Calu3 (cell line): ENCODE measurements at places on chromosomes 16 and 17.

GRCh38 chr17:65538675-65539529 is 22.5 kb downstream of the AXIN2 start:
- DNase-seq, result no peak

DNA sequence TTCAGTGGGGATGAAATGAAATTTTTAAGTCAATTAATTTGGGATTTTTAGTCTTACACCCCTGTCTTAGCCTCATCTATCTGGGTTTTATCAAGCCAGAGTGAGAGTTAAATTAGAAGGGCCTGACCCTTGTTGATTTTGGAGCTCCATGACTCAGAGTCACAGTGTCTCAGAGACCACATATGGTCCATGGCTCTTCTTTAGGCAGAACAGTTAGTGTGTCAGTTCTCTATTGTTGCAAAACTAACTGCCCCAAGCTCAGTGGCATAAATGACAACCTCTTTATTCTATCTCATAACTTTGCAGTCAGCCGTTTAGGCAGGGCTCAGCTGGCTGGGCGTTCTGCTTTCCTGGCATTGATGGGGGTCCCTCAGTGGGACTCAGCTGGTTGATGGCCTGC is 44.7 kb downstream of the IRF8 start:
- DNase-seq, result no peak

GRCh38 chr17:78322327-78322857 is 37.5 kb downstream of the SOCS3 start:
- no peak for DNase-seq

DNA sequence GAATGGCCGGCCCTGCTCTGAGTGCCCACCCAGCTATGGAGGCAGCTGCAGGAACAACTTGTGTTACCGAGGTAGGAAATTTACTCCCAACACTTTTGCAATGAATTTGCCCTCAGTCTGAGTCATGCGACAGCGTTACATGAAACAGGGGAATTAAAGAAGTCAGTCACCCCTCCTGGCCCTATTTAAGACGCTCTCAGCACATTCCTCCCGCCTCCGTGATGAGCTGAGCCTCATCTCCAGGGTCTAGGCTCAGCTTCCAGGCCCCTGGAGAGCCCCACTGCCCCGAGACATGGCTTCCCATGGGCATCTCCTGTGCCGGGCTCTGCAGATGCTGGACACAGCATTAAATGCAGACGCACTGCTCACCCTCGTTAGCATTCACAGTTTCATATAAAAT is 35.0 kb downstream of the CRISPLD2 start:
- no peak for DNase-seq

DNA sequence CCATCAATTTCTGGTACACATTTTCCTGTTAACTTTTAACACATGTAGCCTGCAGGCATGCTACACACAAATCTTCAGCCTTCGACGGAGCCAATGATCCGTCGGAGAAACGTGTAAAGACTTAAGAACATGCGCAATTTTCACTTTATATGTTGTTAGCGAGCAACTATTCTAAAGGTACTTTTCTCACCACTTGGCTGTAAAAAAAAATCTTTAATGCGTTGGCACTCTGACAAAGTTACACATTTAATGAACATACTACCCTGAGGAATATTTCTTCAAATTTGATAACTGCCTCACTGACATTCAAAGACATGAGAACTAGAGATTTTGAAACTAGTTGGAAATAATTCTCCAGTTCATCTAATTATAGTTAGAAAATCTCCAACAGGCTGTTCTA is 507.5 kb upstream of the SALL1 start:
- no peak for DNase-seq

- DNase-seq, result peak; percentile 82
These were observed 51.6 kb downstream of the IKZF3 start for GRCh38 chr17:39812466-39812865.

DNA sequence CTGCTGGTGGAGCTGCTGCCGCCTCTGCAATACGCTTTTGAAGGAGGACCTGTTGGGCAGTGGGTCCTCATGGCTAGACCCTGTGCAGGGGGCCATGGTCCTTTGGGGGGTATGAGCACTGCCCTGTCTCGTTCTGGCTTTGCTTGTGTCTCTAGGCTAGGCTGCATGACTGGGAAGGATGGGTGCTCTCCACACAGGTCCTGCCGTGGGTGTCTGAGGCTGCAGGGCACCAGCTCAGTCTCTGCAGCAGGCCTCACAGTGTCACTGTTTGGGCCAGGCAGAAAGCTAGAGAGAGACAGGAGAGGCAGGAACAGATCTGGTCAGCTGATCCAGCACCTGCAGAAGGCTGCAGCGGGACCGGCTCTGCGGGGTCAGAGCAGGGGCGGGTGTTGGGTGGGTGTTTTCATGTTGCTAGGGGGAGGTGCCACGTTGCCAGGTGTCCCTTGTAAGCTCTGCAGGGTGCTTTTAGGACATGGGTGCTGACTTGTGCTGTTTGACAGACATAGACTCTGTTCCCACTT is 111.4 kb downstream of the SNX29 start:
- DNase-seq, result peak; percentile 50

DNA sequence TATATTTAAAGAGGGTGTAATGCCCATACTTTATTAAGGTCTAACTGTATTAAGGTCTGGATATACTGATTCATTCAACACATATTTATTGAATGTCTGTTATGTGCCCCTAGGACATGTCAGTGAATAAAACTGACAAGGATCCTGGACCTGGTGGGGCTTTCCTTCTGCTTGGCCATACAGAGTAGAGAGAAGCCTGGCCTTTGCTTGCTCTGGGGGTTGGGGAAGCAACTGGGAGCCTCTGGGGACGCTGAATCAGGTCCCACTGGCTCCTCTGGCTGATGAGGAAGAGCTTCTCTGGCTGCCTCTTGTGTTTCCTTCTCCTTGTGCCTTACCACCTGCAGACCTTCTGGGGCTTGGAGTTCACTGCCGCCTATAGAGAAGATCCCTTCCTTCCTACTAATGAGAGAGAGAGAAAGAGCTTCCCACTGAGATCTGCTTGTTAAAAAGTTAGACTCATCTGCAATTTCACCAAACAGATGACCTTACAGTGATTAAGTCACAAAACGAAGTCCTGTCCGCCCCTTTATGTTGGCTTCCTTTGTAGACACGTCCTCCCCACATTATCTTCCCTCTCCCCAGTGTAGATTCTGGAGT is 49.7 kb downstream of the MSI2 start:
- DNase-seq, result no peak

- no peak for DNase-seq
These were observed 2.9 kb downstream of the CRHR1 start for GRCh38 chr17:45787044-45787443.

DNA sequence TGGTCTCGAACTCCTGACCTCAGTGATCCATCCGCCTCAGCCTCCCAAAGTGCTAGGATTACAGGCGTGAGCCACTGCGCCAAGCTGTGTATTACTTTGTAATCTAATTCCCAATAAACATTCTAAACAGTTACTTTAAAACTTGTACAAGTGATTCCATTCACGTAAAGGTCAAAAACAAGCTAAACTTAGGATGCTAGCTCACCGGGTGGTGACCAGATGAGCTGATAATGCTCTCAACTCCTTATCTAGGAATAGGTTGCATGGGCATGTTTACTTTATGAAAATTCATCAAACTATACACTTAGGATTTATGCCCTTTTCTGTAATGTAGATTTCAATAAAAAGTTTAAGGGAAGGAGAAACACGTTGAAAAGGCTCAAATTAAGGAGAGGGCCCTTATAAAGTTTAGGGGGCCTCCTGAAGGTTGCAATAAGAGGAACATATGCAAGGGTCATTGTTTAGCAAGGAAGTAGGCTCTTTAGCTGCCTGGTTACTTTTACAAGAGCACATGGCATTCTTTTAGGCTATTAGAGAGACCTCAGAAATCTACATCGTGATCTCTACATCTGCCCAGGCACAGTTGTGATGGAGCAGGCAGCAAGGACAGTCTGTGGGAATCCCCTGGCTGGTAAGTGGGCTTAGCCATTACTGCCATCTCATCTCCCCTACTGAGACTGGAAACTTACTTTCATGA is 13.3 kb downstream of the CDR2 start:
- no peak for DNase-seq

- DNase-seq, result no peak
These were observed 189.4 kb upstream of the CDH8 start for GRCh38 chr16:62225675-62226074.

- peak; percentile 66 for DNase-seq
These were observed 44.8 kb downstream of the PITPNC1 start for GRCh38 chr17:67421869-67422273.

- DNase-seq, result no peak
These were observed 26.3 kb upstream of the CCL2 start for GRCh38 chr17:34228781-34229180.

GRCh38 chr17:43356999-43357398 is 41.8 kb upstream of the ARL4D start:
- DNase-seq, result peak; percentile 70

DNA sequence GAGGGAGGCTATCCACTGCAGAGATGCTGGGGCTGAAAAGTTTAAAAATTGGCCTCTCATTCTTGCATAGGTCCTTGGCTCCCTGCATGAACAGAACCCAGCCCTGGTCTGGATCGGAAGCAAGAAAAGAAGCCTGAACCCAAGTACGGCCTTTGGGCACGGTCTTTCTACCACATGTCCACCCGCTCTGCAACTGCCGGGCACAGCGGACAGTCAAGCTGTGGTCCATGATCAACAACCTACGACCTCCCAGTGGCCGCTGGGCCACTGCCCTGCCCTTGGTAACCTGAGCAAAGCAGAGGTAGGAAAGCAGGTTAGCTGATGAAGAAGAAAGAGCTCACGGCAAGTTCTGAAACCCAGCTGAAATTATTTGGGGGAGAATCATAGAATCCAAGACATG is 3.6 kb downstream of the ABCC12 start:
- DNase-seq, result no peak

DNA sequence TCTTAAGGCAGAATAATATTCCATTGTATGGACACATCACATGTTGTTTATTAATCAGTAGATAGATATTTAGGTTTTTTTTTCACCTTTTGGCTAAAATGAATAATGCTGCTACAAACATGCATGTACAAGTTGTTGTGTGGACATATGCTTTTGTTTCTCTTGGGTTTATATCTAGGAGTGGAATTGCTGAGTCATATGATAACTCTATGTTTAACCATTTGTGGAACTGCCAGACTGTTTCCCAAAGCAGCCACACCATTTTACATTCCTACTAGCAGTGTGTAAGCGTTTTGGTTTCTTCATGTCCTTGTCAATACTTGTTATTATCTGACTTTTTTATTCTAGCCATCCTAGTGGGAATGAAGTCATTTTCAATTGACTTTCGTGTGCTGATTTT is 21.3 kb downstream of the CYLD start:
- DNase-seq, result no peak

- peak; percentile 39 for DNase-seq
These were observed 889 bp downstream of the MBTD1 start for GRCh38 chr17:51258756-51259563.

DNA sequence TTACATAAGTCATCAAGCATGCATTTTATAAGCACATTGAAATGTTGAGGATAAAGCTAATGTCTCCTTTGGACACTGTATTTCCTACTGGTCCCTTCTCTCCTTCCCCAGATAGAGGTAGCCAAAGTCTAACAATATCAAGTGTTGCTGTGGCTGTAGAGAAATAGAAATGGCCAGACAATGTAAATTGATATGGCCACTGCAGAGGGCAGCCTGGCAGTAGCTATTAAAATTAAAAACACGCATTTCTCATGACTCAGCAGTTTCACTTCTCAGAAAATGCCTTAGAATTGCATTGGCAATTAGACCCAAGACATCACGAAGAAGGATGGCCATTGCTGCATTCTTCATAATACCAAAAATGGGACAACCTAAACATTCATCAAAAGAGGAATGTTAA is 46.8 kb upstream of the MRTFB start:
- no peak for DNase-seq

- no peak for DNase-seq
These were observed 106.7 kb downstream of the RAB11FIP4 start for GRCh38 chr17:31497994-31498826.

DNA sequence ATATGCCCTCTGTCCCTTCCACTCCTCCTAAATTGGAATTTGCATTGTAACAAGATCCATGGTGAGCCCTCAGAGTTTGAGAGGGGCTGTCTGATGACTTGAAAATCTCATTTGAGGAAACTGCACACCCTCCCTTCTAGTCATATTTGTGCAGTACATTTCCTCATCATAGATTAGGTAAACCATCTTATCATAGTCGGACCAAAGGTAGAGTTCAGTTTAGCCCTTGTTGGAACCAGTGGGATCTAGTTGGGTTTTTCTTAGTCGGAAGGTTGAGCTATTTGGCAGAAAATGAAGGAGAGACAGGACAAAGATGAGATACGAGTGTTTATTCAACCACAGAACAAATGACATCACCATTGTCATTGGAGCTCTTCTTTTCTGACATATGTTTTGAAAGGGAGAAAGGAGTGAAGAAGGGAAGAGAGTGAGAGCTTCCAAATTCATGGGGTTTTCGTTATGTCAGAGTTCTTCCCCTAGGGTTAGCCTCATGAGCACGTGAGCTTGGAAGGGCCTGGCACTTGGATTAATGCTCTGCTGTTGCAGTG is 15.8 kb upstream of the KRT20 start:
- DNase-seq, result no peak

DNA sequence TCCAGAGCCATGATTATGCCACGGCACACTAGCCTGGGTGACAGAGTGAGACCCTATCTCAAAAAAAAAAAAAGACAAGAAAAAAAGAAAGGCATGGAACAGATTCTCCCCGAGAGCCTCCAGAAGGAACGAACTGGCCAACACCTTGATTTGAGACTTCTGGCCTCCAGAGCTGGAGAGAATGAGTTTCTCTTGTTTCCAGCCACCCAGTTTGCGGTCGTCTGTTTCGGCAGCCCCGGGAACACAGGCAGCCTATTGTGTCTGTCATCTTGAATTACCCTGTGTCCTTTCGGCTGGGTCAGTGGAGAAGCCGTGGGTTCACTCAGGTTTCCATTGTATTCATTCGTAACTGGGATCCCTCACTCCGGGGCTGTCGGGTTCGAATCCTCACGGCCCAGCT is 83.9 kb downstream of the RPA1 start:
- no peak for DNase-seq

DNA sequence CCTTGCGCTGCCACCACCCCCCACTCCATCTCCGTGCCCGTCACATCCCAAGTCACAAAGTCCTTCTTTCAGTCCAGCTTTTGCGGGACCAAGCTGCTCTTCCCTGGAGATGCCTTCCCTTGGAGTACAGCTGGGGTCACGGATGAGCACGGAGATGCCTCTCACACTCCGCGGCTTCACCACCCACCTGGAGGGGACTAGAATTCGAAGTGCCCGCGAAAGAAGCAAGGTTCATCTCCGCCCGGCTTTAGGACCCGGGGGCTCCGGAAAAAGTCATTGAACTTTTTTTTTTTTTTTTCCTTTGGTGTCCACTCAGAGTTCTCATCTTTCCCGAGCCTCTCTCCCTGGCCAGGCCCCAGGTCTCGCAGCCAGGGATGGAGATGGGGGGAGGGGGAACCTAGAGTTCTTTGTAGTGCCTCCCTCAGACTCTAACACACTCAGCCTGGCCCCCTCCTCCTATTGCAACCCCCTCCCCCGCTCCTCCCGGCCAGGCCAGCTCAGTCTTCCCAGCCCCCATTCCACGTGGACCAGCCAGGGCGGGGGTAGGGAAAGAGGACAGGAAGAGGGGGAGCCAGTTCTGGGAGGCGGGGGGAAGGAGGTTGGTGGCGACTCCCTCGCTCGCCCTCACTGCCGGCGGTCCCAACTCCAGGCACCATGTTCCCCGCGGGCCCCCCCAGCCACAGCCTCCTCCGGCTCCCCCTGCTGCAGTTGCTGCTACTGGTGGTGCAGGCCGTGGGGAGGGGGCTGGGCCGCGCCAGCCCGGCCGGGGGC is at the start of gene FKBP10:
Gene FKBP10 (plus strand): TSS at position 624 of the 771 bp plus-strand sequence. CDS start 31 bp downstream, at position 655.
- DNase-seq, result peak; percentile 69
